Neural progenitor cell (in vitro differentiated cells): ENCODE measurements at places on chromosomes 12 and 14. TPM values are rescaled to one million over a fixed set of nuclear protein-coding genes. Genes with fewer than 3 reads are reported as not detected.

- no peak for DNase-seq
Measured at GRCh38 chr12:105980533-105980932, 158.2 kb downstream of the NUAK1 start.

DNA sequence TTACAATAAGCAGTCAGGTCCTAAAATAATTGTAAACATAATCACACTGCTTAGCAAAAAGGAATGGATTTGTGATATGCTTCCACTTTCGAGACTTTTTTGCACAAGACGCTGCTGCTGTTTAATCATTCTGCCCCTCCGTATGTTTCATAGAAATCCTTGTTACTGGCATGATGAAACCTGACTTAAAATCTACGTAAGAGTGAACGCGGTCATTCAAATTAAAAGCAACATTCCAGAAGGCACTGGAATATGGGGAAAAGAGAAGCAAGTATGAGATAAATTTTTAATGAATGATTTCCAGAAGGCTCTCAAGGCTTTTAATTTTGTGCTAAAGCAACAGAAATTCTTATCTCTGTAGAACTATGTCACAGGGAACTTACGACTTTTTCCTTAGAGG lies 1.1 kb downstream of the CNIH1 start:
- no peak for DNase-seq

DNA sequence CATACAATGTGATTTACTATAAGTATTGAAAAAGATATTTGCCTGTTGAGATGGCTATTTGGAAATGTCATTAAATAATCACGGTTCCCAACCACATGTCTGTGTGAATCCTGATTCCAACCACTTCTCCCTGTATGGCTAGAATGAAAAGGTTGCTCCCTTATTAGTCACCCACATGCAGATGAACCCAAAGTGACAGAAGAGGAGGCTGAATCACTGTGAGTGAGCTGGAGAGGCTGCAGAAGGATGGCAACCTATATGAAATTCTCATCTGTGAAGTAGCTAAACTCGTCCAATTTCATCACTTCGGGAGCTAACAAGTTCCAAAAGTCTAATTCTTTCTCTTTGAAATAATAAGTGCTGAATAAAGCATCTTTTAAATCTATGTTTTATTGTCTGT lies 300.5 kb downstream of the PRKD1 start:
- no peak for DNase-seq

- no peak for DNase-seq
Measured at GRCh38 chr14:74988131-74988530, 14.6 kb upstream of the EIF2B2 start.

DNA sequence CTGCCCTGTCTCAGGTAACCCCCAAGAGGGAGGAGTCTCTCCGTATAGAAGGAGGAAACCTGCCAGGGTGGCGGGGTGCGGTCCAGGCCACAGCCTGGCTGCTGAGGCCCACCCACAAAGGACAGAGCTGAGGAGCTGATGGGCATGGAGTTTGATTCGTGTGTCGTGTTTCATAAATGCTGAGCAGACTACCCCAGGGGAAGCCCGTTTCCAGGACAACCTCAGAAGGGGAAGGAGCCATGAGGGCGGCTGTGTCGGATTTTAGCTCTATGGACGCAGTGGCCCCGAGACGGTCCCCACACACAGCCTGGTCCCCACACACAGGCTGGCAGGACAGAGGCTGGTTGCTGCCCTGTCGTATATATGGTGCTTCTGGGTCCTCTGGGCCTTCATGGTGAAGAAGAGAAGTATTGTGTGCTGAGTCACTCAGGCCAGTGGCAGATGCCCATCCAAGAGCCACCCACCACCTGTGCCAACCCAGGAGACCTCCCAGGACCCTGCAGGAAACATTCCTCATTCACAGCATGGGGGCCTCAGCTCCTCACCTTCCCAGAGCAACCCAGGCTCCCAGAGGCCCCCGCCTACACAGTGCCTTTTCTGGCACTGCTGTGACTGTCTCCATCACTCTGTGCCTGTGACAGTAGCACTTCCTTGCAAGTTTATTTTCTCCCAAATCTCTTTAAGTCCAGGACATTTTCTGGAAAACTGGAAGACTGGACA lies 63.1 kb upstream of the RIN3 start:
- no peak for DNase-seq

Gene RTL1
- 0.15 and 0.65 TPM in 2 replicates for total RNA-seq

Gene AQP6
- 0.12 TPM in 1 of 2 replicates, not detected in the other for total RNA-seq

Gene GUCY2C
- not detected in 2 replicates for total RNA-seq
